Ovary (tissue), 10 donors: ENCODE measurements at places on chromosomes 6 and 20. TPM values are rescaled to one million over a fixed set of nuclear protein-coding genes. Genes with fewer than 3 reads are reported as not detected.

Gene OTOR
- not detected for total RNA-seq

Gene NANP
- 7.6 TPM for total RNA-seq

Gene PCK1
- total RNA-seq, result 0.58 TPM

DNA sequence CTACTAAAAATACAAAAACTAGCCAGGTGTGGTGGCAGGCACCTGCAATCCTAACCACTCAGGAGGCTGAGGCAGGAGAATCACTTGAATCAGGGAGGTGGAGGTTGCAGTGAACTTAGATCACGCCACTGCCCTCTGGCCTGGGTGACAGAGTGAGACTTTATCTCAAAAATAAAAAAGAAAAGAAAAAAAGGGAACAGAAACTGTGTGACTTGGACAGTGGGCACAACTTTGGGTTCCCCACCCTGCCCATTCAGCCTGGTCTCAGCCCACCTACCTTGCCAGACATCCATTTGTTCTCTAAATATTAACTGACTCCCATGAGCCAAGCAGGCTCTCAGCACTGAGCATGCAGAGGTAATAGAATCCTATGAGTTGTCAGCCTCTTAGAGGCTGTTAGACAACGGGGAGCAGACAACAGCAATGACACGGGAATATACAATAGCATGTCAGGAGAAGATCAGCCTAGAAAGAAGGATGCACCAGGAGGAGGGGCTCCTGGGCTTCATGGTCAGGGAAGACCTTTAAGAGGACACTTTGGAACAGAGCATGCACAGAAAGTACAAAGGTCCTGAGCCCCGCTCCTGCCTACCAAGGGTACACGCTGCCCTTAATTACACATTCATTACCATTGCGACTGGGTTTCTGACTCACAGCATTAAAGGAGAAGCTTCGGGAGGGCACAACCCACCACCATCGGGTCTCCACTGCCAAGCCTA, 20.0 kb downstream of the FAM209B start:
- DNase-seq, result no peak
- H3K4me1 ChIP-seq, result peaks cover 2% of the 10 kb centered on the region
- H3K27ac ChIP-seq, result no peak overlapping the region
- no peak overlapping the region for H3K4me3 ChIP-seq

- no peaks in the 10 kb centered on the region for H3K4me1 ChIP-seq
- no peak overlapping the region for H3K27ac ChIP-seq
- no peak overlapping the region for H3K4me3 ChIP-seq
- H3K27me3 ChIP-seq, result no peaks in the 10 kb centered on the region
These were observed 12.7 kb upstream of the VNN1 start for GRCh38 chr6:132726608-132726975.
